Cortex of kidney (tissue), 1 donor: ENCODE measurements at places on chromosomes 6 and 20.

DNA sequence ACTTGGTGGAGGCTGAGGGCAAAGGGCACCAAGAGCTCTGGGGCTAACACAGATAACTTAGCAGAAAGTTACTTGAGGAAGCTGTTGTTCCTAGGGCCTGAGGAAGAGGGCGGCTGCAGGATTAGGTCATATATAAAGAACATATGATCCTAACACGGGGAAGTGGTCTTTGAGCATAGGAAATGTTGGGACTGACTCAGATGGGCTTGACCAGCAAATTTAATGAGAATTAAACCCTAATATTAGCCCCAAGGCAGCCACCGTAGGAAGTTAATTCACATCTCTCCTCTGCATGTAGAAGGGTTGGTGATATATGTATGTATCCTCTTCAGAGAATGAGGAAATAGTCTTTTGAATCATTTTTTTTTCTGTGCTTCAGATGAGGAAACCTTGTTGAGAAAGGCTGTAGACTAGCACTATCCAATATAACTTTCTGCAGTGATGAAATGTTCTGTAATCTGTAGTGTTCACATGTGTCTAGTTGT, 9.2 kb upstream of the ZBTB9 start:
- DNase-seq: no peak

GRCh38 chr20:7392542-7393206, 547.6 kb downstream of the HAO1 start:
- no peak for DNase-seq

- DNase-seq: no peak
Observed at GRCh38 chr6:26304797-26305640, 60.0 kb upstream of the BTN3A2 start.

DNA sequence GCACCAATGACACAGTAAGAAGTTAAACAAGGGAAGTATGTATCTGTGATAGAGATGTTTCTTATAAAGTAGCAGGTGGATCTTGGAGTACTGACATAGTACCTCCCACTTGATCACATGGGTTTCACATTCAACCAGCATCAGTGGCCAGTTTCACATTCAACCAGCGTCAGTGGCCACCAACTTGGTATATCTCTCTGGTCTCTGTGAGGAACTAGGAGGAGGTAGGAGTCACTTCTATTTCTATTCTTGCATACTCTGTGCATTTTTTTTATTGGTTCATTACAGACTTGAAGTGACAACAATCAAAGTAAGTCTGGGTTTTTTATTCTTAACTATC, 200.3 kb upstream of the SIM1 start:
- DNase-seq: no peak

GRCh38 chr6:35148167-35148741, 7.1 kb upstream of the TCP11 start:
- DNase-seq: no peak

DNA sequence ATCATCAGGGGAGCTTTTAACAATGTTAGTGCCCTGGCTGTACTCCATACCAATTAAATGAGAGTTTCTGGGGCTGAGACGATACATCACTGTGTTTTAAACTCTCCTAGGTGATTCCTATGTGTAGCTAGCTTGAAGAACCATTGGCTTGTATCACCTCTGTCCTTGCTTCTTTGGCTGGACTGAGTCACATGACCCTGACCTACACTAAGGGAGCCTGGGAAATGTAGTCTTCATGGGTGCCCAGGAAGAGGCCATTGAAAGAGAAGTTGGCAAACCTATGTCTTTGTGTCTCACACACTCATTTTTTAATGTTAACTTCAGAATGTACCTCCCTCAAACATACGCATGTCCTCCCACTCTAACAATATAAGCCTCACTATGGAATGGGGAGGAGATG, 506.6 kb downstream of the DHX35 start:
- DNase-seq: no peak

GRCh38 chr20:1199212-1199873, 3.9 kb upstream of the C20orf202 start:
- DNase-seq: no peak

GRCh38 chr6:169454204-169454871, 200.7 kb upstream of the THBS2 start:
- no peak for DNase-seq

- no peak for DNase-seq
Observed at GRCh38 chr6:167552961-167553735, 228.3 kb downstream of the TTLL2 start.

GRCh38 chr20:61804752-61805295, 260.9 kb downstream of the TAF4 start:
- DNase-seq: no peak

- DNase-seq: no peak
Observed at GRCh38 chr6:148873868-148874267, 127.0 kb downstream of the UST start.

- no peak for DNase-seq
Observed at GRCh38 chr6:119355157-119355556, 5.6 kb upstream of the MAN1A1 start.

- DNase-seq: no peak
Observed at GRCh38 chr6:54299542-54300269, 8.5 kb upstream of the TINAG start.

GRCh38 chr6:143236151-143236798, 175.6 kb downstream of the AIG1 start:
- DNase-seq: no peak

DNA sequence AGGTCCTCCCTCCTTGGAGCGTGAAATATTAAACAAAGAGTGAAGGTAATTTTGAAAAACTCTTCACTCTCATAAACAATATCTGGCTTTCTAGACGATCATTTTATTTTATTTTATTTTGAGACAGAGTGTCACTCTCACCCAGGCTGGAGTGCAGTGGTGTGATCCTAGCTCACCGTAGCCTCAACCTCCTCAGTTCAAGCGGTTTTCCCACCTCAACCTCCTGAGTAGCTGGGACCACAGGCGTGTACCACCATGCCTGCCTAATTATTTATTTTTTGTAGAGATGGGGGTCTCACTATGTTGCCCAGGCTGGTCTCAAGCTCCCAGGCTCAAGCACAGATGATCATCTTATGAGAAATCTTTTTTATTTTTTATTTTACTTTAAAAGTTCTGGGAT, 16.4 kb downstream of the ZNF831 start:
- no peak for DNase-seq

GRCh38 chr20:57882451-57883161, 172.8 kb upstream of the PMEPA1 start:
- DNase-seq: no peak

- DNase-seq: no peak
Observed at GRCh38 chr6:7238900-7239589, 74.0 kb downstream of the SSR1 start.

GRCh38 chr20:20373091-20373571, 5.2 kb downstream of the INSM1 start:
- DNase-seq: no peak

DNA sequence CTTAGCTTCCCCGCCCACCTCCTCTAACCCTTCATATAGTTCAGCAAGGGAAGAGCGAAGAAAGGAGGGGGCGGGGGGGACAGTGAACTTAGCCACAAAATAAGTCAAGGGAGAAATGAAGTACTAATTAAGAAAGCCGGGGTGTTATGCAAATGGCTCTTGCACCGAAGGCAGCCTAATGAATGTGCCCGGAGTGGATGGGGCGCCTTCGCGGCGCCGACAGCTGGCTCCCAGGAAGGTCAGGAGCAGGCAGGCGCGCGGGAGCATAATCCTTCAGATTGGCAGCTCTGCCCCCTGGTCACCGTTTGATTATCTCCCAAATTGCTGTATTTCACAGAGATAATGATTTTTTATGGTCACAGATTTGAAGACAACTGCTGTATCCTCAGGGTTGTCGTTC, 395.1 kb downstream of the TFAP2B start:
- DNase-seq: no peak

DNA sequence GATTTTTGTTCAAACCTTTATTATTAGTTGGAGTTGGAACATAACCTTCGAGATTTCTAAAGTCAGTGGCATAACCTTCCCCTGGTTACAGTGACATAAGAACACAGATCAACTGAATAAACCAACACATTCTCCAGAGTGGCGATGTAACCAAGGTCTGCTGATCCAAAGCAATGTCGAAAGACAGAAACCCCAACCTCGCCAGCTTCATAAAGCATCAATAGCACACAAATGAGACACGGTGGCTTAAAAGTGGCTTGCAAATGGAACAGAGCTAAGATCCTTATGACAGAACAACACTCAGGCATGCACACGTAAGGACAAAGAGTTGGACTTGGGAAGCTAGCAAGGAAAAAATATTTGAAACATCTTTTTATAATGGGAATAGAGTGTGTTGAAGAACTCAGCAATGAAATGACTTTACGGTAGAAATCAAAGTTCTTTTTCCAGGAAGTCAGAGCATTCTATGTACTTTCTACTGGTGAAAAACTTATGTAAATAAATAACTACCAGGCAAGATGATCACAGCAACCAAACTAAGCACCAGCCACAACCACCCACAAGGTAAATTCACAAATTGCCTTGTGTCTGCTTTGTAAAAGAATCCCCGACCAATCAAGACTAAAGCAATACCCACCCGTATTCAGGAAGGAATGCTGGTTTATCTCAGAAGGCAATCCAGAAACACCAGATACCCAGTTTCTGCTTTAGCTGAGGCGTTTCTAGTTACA, 61.0 kb upstream of the NHSL1 start:
- DNase-seq: no peak

DNA sequence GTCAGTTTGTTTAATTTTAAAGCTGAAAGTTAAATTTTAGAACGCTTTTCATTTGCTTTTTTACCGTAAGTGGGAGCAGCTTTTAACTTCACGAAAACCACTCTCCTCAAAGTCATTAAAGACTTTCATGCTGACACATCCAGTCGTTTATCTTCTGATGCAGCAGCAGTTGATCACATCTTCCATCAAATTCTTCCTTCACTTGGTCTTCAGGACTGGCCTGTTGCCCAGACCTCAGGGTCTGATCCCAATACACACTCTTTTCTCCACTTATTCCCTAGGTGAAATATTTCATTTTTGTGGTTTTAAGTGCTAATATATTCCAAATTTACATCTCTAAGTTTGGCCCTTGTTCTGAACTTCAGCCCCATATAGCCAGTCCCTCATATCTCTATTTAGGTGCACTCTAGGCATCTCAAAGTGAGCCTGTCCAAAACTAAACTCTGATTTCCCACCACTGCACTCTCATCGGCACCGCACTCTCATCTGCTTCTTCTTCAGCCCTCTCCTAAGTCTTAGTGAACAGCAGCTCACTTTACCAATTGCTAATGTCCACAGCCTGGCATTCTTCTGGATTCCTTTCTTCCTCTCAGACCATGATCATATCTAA, 20.4 kb downstream of the AFDN start:
- no peak for DNase-seq

DNA sequence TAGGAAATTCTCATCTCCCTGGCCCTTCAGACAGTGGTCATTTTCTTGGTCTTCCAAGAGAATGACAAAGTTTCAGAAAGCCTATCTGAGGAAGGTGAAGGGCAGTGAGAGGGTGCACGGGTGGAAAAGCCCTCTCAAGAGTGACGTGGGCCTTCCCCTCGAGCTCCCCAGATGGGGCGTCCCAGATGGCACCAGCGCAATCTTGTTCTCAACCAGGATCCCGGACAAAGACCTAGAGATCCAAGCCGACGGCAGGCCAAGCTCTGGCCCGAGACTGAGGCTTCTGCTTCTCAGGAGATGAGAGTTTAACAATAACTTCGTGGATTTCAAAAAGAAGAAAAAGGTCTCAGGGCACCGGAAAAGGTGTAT, 797 bp upstream of the ZNF133 start:
- DNase-seq: no peak

DNA sequence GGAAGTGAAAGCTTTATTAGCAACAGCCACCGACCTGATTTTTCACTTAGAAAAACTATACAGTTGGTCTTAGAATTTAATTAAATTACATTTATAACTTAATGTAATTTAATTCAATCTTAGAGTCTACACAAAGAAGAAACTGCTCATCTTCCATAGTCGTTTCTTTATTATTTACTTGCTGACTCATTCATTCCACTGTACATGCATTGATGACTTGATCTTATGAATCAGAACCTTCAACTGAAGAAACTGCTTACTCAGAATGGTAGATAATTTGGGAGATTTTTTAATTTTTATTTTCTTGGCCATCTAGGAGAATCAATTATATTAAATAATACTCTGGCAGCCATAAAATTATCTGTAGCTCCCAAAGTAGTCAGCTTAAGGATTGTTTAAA, 1021.6 kb upstream of the FLRT3 start:
- no peak for DNase-seq

GRCh38 chr6:157162766-157163433, 160.4 kb downstream of the TMEM242 start:
- DNase-seq: no peak

DNA sequence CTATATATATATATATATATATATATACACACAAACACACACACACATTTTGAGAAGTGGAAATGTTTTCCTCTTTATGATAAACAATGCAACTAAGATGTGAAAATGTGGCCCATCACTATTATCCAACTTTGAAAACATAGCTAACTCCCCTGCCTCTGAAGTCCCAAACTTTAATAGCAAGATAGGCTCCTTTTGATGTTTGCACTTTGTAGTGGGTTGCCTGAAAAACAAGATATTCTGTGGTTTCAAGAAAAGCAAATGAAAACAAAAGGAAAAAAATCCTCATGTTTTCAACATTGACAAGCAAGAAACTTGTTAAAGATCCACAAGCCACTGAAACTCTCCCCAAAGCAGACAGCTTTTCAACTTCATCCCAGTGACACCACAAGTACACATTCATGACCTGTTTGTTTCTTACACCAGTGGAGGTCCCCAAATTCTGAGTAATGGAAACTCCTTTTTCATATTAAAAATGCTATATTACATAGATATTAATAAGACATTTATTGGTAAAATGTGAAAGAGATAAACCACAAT, 90.0 kb downstream of the IPCEF1 start:
- no peak for DNase-seq

DNA sequence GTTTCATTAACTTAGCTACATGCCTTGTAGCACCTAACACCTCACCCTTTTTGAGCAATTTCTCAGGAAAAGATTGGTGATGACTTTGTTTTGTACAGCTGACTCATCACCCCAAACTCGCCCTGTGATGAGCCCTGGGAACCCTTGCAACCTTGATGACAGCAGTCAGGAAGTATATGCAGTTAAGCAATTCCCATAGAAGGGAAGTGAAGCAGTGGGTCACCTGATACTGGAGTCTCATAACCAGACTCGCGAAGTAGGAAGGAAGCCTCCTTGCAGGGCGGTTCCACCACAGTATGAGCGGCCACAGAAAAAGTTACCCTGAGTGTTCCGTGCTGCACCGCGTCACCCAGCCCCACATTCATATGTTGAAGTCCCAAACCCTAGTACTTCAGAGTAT, 82.0 kb upstream of the EDN1 start:
- DNase-seq: no peak
